ENCODE measurements at places on chromosomes 2 and 18. TPM values are rescaled to one million over a fixed set of nuclear protein-coding genes. Genes with fewer than 3 reads are reported as not detected.

DNA sequence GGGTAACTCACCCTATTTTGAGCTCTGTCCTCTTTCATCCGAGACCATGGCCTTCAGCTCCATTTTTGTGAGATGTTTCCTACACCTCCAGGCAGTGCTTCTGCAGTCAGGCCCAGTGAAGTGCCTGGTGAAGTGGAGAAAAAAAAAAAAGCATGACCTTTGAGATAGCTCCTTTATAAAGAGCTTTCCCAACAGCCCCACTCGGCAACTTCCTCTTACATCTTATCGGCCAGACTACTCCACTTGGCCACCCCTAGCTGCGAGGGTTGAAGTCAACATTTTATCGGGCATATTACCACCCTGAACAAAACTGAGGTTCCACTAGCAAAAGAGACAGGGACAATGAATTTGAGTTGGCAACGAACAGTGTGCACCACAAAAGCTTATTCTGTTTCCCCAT lies 124.8 kb upstream of the RNF152 start:
- no peak for DNase-seq

GRCh38 chr2:164836907-164837306 lies 4.7 kb downstream of the COBLL1 start:
- DNase-seq, result no peak

DNA sequence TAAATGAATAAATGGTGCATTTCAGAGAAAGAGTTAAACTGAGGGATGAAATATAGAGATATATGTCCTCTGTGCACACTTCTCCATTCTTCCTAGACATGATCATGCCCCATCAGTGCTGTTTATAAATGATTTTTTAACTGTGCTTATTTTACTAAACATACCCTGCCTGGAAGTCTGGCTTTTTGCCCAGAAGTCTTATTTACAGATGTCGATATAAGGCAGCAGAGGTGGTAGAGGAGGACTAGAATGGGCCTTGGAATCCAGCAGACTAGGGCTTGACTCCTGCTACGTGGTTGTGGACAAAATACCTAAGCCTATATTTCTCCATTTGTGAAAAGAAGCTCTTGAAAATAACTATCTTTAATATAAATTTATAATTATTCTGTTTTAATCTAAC lies 355.5 kb downstream of the RAD51AP2 start:
- DNase-seq, result no peak

DNA sequence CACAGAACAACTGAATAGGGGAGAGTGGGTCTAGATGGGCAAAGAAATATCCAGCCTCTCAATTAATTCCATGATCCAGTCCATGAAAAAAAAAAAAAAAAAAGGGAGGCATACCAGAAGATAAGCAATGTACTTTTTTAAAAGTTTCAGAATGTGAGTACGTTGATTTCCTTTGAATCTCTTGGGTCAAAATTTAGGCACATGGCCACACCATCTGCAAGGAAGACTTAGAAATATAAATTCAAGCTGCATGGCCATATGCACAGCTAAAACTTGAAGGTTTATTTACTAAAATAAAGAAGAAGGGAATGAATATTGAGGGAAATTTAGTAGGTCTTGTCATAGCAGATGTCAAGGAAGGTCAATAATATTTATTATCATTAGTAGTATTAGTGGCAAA lies 286.5 kb upstream of the CDH7 start:
- DNase-seq, result no peak

Gene C2orf92
- 6.9 TPM for total RNA-seq

Gene TMEM200C
- not detected for total RNA-seq

Gene SLC4A1AP
- total RNA-seq, result 27.4 TPM

DNA sequence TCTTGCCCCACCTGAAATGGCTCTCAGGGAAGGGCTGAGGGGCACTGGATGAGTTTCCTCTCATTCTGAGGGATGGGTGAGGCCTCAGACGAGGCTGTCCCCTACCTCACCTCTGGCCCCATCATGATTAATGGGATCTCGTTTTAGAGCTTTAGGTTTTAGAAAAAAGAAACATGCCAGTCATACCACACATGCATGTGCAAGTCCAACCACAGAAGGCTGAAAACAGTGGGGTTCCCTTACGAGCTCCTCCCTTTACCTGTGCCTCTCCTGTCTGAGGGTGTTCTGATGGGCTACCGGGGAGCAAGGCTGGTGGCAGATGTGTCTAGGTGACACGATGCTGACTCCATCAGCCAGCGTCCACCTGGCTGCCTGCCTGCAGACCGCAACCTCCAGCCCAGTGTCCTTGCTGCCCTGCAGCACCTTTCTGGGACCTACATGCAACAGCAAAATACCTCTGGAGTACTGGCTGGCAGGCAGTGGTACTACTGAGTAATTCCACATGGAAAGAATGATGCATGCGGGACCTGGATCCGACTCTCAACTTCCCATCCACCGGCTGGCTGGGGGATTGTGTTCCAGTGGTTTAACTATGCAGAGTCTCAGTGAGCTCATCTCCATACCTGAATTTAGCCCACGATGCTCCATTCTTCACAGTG lies 9.1 kb upstream of the LYPD6B start:
- DNase-seq, result no peak

GRCh38 chr2:72144632-72145288 lies 2.9 kb downstream of the CYP26B1 start:
- peak; percentile 40 for DNase-seq

Gene TRABD2A
- 85.5 TPM for total RNA-seq

- no peak for DNase-seq
These were observed 270.1 kb downstream of the TCF4 start for GRCh38 chr18:55317864-55318263.

DNA sequence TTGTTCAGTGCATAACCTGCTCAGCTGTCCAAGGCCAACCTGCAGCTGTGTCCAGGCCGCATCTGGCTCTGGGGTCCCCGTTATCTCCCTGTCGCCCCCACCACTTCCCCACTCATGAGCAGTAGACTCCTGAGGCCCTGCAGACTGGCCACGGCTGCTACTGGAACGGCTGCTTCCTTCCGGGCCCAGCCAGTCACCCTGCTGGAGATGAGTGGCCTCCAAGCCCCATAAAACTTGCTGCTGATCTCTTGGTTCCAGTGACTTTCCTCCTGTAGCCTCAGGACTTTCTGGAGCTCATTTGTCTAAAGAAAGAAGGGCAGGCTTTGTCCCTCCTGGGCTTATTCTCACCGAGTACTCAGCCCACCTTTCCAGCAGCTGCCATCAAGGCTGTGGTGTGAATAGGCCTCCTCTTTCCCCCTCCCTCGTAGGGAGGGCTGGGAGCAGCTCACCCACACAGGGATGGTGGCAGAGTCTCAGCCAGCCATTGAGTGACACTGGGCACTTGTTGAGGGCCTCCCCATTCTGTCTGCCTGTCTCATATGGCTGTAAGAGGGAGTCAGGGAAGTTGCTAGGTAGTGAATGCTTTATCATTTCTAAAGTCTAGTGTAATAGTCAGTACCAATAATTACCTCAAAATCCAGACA lies 257.3 kb downstream of the MYCN start:
- no peak for DNase-seq

DNA sequence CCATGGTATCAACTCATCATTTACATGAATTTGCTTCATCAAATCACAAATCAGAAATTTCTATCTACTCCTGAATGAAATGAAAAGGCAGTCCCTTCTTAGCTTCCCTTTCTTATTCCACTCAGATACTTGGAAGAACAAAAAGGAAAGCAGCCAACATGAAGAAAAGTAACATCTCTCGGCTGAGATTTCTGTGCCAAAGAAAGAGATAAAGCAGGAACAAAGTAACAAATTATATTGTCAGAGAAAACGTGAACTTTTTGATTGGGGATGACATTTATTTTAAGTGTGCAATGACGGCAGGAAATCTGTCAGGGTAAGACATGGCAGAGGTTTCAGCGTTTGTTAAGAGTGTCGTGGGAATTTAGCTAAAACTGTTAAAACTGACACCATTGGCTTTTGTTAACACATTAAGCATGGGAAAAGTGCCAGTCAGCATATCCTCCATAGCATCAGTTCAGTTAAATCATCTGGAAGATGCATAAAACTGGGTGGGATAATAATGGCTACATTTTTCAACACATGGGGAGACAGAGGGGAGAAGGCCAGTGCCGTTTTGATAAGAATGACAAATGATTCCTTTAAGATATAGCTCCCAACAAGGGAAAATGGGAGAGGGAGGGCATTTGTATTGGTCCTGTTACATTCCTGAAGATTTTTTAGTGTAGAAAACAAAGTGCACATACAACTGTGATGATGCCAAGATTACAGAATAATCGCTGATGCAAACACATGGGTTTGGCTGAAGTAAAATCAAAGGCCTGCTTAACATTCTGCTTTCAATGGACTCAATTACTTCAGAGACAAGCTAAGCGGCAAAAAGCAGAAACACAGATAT lies 211.6 kb downstream of the ZNF521 start:
- DNase-seq, result no peak

DNA sequence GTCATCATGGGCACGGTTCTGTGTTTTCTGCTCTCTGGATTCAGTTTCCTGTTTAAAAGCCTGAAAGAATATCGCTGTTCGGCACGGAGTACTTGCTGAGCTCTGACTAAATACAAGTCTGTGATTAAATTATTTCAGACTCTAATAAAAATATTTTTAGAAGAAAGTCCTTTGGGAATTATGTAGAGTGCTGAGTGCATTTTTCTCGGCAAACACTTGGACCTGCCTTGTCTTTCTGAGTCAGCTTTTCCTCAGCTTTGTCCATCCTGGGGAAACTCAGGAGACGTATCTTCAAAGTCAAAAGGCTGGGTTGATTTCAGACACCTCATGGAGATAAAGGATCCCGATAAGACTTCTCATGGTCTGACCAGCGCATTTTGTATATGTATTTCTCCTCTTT lies 45.9 kb downstream of the IL1R2 start:
- DNase-seq, result no peak

DNA sequence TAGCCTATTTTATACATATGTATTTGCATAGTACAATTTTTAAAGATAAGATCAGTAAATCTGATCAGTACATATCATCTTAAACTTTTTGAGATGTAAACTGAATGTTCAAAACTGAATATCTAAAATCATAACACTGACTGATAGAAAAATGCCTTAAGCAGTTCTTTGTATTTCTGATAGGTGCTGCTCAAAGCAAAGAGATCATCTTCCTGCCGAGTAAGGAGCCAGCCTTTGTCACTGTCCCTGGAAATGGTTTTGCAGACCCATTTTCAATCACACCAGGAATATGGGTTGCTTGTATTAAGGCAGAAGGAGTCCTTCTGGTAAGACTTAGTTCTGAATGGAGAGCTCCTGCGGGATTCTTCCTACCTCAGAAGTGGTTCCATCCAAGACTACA lies 135.0 kb downstream of the LAMA3 start:
- no peak for DNase-seq

DNA sequence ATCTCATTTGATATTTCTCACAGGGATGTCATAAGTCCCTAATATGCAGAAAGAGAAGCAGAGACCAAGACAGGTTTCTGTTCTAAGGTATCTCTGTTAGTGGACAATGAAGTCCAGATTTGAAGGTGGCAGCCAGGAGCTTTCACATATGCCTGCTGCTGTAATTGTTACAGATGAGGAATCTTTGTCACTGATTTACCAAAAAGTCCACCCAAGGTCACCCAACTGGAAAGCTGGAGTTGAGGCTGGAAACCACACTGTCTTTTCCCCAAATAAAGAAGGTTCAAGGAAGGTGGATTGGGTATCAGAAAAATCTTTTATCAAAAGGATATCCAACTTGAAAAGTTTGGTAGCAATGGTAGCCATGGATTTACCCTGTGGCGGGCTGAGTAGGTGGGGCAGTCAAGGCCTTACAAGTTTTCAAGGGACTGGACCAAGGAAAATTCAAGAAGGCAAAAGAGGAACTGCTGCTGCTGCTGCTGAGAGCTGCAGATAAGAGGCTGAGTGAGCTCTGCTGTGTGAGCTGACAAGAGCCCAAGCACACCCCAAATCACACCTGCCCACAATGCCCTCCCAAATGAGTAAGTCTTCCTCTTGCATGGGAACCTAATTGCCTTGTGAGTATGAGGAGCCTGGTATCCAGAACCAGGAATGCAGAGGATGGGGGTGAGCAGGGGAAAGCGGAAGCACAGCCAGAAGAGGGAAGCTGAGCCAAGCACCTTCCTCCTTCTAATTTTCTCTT lies 241.2 kb downstream of the ANAPC1 start:
- no peak for DNase-seq

Gene CYRIA
- 2.1 TPM for total RNA-seq

Gene BIN1
- 160 TPM for total RNA-seq

Gene CFAP65
- total RNA-seq, result not detected

Gene COL4A3
- total RNA-seq, result not detected

Gene GNAL
- not detected for total RNA-seq

Gene PROM2
- total RNA-seq, result 0.82 TPM

GRCh38 chr2:197889041-197889440 lies 84.6 kb downstream of the PLCL1 start:
- no peak for DNase-seq

GRCh38 chr2:144348846-144349245 lies 171.1 kb downstream of the ZEB2 start:
- no peak for DNase-seq

Gene IL1RL1
- total RNA-seq, result not detected

Gene PPP1R1C
- total RNA-seq, result not detected
